ENCODE measurements at places on chromosomes 3 and 15.

DNA sequence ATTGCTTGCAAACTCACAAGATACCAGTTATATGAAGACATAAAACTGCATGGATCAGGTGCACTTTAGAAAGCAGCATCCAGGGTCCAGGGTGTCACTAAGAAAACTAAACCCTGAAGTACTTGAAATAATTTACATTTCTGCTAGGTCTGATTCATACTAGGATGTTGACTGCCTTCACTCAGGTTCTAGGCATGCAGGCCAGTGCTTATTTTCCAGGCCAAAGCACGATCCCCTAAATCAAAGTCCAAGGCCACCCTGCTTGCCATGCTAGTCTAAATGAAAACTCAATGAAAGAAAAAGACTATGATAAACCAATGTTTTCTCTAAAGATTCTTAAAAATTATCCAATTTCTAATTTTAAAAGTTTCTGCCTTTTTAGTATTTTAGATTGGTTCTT is 49.4 kb downstream of the GREM1 start:
- no peaks in the 10 kb centered on the region for H3K4me1 ChIP-seq
- no peaks in the 10 kb centered on the region for H3K27me3 ChIP-seq
- DNase-seq: no peak
- no peaks in the 10 kb centered on the region for H3K36me3 ChIP-seq

DNA sequence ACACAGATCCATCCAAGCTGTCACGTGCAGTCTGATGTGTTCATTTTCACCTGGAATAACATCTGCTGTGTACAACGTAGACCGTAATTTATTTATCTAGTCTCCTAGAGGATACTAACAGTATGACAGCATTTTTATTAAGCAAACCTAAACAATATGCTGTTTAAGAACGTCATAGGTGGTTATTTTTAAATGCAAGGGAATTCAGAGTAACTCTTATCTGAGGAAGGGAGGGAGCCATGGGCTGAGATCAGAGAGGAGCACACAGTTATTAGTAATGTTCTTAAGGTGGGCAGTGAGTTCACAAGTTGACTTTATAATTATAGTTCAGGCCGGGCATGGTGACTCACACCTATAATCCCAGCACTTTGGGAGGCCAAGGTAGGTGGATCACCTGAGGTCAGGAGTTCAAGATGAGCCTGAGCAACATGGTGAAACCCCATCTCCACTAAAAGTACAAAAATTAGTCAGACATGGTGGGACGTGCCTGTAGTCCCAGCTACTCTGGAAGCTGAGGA is 193.6 kb downstream of the UACA start:
- no peak overlapping the region for H3K4me3 ChIP-seq
- DNase-seq: peak; percentile 88
- H3K4me1 ChIP-seq: peaks cover 18% of the 10 kb centered on the region
- H3K27ac ChIP-seq: peak overlapping the region; percentile 24
- no peaks in the 10 kb centered on the region for H3K36me3 ChIP-seq

GRCh38 chr3:106083207-106083606 is 214.4 kb upstream of the CBLB start:
- H3K27ac ChIP-seq: no peak overlapping the region
- H3K4me1 ChIP-seq: no peaks in the 10 kb centered on the region
- H3K4me3 ChIP-seq: no peak overlapping the region
- no peak for DNase-seq
- H3K36me3 ChIP-seq: no peaks in the 10 kb centered on the region
- H3K27me3 ChIP-seq: no peaks in the 10 kb centered on the region

DNA sequence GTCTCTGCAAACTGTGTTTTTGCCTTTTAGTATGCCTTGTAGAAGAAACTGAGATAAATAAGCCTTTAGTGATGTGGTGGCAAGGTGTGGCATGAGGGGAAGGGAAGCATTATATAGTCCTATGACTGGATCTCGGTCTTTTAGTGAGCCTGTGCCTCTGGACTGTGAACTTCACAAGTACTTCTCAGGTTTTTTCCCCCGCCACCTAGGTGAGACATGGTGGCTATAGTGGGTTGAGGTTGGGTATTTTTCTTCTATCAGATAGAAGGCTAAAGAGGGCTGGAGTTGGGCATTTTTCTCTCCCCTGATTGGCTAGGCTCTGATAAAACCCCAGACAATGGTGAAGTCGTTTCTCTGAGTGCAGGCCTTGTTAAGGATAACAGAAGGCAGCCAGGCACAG is 38.7 kb upstream of the ZFAND6 start:
- peak; percentile 20 for DNase-seq
- no peaks in the 10 kb centered on the region for H3K4me1 ChIP-seq
- H3K36me3 ChIP-seq: no peaks in the 10 kb centered on the region
- no peak overlapping the region for H3K27ac ChIP-seq
- H3K4me3 ChIP-seq: no peak overlapping the region

DNA sequence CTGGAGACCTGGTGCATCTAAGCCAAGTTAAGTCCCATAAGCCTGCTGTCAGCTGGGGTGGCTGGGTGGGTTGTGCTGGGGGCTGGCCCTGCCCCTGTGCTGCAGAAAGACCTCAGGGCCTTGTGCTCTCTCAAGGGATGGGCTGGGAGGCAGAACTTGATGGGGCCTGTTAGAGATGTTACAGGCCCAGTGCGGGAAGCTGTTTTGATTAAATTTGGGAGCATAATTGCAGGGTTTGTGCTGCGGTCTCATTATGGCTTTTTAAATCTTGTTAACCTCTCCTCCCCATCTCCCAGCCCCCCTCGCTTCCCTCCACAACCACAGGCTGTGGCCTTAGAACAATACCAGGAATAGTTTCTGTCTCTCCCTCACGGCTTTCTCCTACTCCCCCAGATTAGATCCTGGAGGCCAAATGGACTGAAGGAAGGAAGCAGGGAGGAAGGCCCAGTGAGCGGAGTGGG is 87.6 kb upstream of the TLE3 start:
- DNase-seq: no peak
- H3K27ac ChIP-seq: no peak overlapping the region
- H3K27me3 ChIP-seq: no peaks in the 10 kb centered on the region
- H3K4me1 ChIP-seq: peaks cover 4% of the 10 kb centered on the region
- no peak overlapping the region for H3K4me3 ChIP-seq

GRCh38 chr3:99927671-99928457 is 110.2 kb downstream of the CMSS1 start:
- H3K4me1 ChIP-seq: peaks cover 20% of the 10 kb centered on the region
- no peak for DNase-seq
- H3K4me3 ChIP-seq: no peak overlapping the region
- no peaks in the 10 kb centered on the region for H3K27me3 ChIP-seq

DNA sequence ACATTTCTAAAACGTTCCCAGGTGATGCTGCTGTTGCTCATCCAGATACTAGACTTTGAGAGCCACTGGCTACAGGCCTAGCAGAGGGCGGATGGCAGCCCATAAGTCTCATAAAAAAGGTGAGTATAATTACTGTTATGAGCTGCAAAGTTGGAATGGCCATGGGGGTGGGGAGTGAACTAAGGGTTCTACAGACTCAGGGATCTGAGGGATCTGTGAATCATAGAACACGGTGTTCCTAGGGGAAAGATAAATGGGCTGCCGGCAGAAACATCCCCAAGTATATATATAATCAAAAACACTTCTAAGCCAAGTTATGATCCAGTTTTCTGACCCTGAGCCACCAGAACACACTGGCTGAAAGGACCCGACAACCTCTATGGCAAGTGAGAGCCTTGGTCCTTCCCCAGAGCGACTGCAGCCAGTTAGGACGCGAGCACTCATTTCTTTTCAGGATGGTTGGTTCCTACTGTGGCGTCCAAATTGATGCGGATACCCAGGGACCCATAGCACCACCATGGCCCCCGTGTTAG is 7.9 kb upstream of the SYNM start:
- H3K36me3 ChIP-seq: no peaks in the 10 kb centered on the region
- H3K27ac ChIP-seq: no peak overlapping the region
- no peak for DNase-seq
- H3K27me3 ChIP-seq: no peaks in the 10 kb centered on the region
- no peaks in the 10 kb centered on the region for H3K4me1 ChIP-seq

- H3K36me3 ChIP-seq: no peaks in the 10 kb centered on the region
- peak overlapping the region; percentile 76 for H3K27ac ChIP-seq
- no peaks in the 10 kb centered on the region for H3K27me3 ChIP-seq
- no peak overlapping the region for H3K4me3 ChIP-seq
- DNase-seq: no peak
Observed at GRCh38 chr3:147699175-147699838, 290.1 kb downstream of the ZIC1 start.

- no peak overlapping the region for H3K27ac ChIP-seq
- H3K27me3 ChIP-seq: no peaks in the 10 kb centered on the region
- H3K4me3 ChIP-seq: no peak overlapping the region
- H3K4me1 ChIP-seq: peaks cover 18% of the 10 kb centered on the region
Observed at GRCh38 chr3:132321304-132321703, 4.1 kb downstream of the ACP3 start.
